ENCODE measurements at places on chromosomes 5 and 9.

- no peak for DNase-seq
Observed at GRCh38 chr5:142439207-142439860, 114.5 kb upstream of the SPRY4 start.

DNA sequence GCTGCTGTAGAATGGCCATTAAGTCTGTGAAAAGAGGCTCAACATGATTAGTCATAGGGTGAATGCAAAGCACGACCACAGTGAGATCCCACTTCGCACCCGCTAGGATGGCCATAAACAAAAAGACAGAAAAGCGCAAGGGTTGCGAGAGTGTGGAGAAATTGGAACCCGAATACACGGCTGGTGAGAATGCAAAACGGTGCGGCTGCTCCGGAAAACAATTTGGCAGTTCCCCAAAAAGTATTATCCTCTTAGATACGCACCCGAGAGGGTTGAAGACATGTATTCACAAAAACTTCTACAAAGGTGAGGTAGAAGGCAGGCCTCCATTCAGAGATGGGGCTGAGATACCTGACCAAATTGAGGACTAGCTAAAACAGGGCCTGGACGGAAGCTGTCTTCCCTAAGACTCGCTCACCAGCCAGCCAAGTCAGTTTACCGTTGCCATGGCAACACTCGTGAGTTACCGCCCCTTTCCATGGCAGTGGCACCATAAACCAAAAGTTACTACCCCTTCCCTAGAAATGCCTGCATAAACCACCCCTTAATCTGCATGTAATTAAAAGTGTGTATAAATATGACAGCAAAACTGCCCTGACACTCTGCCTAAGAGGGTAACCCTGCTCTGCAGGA lies 726 bp upstream of the PSMB7 start:
- no peak for DNase-seq

- DNase-seq = no peak
Observed at GRCh38 chr5:139131062-139131461, 67.1 kb downstream of the SIL1 start.

DNA sequence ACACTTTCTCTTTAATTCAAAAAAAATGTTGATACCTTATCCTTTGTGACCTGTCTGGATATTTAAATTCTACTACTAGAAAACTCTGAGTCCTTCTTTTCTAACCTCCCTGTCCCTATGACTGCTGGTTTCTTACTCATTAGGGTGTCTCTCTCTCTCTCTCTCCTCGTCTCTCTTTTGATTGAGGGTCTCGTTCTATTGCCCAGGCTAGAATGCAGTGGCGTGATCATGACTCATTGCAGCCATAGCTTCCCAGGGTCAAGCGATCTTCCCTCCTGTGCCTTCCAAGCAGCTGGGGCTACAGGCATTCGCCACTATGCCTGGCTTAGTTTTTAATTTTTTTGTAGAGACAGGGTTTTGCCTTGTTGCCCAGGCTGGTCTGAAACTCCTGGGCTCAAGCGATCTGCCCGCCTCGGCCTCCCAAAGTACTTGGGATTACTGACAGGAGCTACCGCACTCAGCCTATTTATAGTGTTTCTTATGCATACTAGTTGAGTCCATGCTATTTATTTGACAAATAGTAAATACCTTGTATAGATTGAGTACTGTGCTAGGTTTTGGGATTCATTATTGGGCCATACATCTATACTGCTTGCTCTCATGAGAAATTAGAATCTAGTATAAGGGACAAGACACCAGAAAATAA lies 61.9 kb downstream of the NSD1 start:
- no peak for DNase-seq

GRCh38 chr5:20145240-20145639 lies 157.2 kb upstream of the CDH18 start:
- no peak for DNase-seq

DNA sequence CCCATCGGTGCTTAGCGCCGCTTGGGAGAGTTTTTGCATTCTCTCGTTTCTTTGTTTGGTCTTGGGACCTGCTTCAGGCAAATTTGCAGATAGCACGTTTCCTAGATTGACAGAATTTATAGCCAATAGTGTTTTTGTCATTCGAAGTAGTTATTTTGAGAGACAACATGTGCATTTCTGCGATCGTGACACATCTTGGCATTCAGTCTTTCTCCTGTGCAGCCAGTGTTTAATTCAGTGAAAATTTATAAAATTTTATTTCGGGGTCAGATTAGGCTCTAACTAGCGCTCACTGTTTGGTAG lies 830 bp downstream of the PRRC1 start:
- DNase-seq = no peak

DNA sequence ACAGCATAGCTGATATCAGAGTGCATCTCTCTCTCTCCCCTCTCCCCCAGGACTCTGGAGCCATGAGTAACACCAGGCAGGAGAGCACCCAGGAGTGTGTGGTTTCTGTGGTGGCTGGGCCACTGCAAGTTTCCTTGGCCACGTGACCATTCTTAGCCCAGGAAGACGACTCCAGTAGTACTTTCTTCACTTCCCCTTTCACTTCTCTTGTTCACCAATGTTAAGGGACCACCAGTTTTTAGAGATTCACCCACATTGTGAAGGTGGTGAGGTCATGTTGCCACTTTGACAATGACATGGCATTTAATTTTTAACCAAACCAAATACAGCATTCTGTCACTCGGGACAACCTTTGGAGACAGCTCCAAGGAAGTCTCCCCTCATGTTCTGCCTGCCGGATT lies 17.9 kb upstream of the DAPK1 start:
- no peak for DNase-seq

GRCh38 chr9:16320338-16320902 lies 550.0 kb downstream of the BNC2 start:
- no peak for DNase-seq

DNA sequence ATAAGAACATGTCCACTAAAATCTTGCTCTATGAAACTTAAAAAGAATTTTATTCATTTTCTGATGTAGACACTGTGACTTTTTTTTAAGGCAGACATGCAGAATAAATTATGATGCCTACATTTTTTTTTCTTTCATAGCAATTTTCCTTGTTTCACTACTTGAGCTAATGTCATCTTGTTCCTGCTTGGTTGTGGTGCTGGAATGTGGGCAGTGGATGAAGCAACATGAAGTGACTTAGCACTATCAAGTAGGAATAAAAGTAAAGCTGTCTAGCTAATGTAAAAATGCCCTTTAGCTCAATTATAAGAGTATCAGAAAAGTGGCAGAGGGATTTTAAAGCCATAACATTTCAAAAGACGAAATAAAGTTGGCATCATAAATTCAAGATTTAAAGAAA lies 191.0 kb downstream of the ADAMTS6 start:
- no peak for DNase-seq

DNA sequence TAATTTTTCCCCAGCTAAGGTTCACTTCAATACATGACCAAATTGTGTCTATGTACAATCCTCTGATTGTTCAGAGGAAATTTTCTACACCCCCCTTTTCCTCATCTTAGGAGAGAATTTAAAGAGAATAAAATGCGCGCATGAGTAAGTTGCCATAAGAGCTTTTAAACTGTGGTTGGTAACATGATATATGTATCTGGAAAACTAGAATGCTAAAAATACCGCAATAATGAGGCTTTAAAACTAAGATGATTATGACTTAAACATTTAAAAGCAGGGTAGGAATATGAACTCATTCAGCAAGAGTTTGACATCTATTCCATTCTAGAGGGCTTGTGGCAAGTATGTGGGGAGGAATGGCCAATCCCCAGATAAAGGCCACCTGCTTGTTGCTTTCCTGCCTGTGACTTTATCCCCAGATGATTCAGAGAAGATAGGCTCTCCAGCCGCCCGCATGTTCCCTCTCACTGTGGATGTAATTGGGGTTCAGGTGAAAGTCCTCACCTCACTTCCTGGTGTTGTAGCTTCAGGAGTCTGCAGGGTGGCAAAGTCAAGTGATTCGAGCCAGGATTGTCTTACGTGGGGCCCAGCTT lies 26.5 kb upstream of the BASP1 start:
- DNase-seq = no peak

GRCh38 chr5:1405121-1405520 lies 40.1 kb downstream of the SLC6A3 start:
- DNase-seq = no peak

DNA sequence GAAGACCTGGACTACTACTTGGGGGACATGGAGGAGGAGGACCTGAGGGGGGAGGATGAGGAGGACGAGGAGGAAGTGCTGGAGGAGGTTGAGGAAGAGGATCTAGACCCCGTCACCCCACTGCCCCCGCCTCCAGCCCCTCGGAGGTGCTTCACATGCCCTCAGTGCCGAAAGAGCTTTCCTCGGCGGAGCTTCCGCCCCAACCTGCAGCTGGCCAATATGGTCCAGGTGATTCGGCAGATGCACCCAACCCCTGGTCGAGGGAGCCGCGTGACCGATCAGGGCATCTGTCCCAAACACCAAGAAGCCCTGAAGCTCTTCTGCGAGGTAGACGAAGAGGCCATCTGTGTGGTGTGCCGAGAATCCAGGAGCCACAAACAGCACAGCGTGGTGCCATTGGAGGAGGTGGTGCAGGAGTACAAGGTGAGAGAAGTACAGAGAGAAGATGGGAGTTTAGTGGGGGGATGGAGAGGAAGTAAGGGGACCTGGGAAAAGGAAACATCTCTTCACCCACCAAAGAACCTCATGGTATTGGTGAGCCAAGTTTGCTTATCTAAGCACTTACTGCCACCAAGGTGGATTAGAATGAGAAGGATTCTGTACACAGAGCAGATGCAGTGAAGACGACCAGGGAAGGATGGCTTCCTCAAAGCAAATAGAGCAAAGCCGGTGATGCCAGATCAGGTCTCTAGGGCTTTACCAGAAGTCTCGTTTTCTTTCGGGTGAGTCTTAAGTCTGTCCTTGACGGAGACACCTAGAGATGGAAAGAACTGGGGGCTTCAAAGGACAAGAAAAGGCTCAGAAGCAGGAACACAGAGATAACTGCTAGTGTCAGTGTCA lies 1.5 kb downstream of the TRIM41 start:
- no peak for DNase-seq

DNA sequence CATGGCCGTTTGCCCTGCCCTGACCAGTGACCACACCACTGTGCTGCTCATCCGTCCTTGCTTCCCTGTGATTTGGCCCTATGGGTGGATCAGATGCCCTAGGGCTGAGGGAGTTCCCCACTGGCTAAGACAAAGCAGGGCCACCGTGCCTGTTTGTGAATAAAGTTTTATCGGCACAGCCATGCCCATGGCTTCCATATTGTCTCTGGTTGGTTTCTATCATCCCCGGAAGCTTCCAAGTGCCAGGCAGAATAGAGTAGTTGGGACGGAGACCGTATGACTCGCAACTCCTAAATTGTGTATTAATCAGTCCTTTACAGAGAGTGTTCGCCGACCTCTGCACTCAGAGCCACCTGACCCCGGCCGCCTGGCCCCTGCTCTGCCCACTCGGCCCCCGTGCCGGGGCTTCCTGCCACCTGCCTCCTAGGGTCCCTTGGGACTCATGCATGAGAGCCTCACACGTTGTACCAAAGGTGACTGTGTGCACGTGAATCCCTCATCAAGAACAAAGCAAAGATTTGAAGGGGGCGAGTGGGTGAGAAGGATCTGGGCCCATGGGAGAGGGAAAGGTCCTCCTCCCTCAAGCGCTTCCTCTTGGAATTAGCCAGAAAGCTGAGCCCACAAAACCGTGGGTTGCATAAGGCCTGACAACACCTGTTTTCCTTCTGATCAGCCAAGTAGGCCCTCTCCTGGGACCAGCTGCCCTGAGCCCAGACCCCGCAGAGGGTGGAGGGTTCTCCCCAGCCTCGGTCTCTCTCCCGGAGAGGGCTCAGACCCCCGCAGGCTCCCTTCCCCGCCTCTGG lies 11.7 kb upstream of the FCN2 start:
- no peak for DNase-seq

DNA sequence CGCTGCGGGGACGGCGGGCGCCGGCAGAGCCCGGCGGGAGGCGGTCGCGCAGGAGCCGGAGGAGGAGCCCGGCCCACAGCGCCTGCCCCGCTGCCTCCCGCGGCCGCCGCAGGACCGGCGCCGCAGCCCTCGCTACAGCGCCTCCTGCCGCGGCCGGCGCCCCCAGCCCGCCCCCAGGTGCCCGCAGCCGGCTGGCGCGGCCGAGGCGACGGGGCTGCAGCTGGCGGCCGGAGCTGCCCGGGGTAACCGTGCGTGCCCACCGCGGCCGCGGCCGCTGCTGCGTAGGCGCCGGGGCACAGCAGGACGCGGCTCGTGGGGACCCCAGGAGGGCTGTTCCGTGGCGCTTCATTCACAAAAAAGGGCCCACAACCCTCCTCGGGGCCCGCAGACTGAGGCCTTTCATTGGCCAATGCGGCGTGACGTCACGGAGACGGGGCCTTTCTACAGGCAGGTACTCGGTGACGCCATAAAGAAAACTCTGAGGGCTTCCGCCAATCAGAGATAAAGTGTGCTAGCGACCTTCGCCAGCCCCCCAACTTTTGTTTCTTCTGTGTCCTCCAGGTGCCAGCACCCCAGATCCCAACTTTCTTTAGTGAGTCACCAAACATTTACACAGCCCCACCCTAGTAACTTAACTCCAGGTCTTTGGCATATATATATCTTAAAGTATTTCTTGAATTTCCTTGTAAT lies at the start of gene CDC14B:
Gene CDC14B, minus strand, starts transcription at position 353 of the 690 bp plus-strand sequence. CDS start 465 bp downstream, outside the sequence.
- DNase-seq = peak; percentile 59

- no peak for DNase-seq
Observed at GRCh38 chr5:53087621-53088121, 21.9 kb downstream of the MOCS2 start.

GRCh38 chr5:89353837-89354551 lies 471.0 kb upstream of the MEF2C start:
- no peak for DNase-seq

DNA sequence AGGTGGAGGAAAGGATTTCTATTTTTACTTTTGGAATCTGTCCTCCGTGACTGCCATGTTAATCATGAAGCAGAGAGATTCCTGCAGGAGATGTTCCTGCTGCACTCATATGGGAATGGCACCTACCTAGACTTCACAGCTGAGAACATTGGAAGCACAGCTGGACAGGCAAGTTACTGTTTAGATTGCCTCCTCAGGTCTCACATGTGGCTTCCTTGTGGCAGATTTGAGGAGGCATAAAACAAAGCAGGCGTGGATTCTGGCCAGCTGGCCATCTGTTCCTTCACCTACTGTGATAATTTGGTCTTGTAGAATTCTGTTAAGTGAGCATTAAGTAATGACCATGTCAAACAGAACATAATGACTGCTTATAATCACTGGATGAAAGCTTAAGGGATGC lies 193.4 kb downstream of the EDIL3 start:
- DNase-seq = peak; percentile 59

- DNase-seq = no peak
Observed at GRCh38 chr9:107188376-107188775, 94.7 kb upstream of the RAD23B start.
